ENCODE measurements at places on chromosomes 6 and 20.

DNA sequence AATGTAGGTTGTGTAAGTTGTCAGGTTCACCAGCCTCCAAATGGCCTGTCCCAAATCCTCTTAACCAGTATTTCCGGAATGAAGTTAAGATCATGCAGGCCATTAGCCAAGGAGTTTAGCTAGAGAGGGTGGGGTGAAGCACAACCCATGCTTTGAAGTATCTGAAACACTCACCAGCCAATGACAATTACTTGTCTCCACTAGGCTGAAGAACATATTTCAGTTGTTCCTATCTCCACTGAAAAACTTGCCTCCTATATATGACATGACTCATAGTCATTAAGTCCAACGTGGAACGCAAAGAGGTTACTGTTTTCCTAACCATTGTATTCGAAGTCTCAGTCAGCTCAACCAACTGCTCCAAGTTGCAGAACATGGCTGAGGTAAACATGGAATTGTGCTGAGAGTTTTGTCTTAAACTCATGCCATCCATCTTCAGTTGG is 37.4 kb upstream of the TNFAIP3 start:
- no peak for DNase-seq

- DNase-seq: no peak
These were observed 838 bp downstream of the TNFAIP3 start for GRCh38 chr6:137867685-137868509.

- no peak for DNase-seq
These were observed 555.3 kb upstream of the CHD6 start for GRCh38 chr20:42173440-42173839.

- no peak for DNase-seq
These were observed 188.8 kb downstream of the BACH2 start for GRCh38 chr6:90107771-90108282.

DNA sequence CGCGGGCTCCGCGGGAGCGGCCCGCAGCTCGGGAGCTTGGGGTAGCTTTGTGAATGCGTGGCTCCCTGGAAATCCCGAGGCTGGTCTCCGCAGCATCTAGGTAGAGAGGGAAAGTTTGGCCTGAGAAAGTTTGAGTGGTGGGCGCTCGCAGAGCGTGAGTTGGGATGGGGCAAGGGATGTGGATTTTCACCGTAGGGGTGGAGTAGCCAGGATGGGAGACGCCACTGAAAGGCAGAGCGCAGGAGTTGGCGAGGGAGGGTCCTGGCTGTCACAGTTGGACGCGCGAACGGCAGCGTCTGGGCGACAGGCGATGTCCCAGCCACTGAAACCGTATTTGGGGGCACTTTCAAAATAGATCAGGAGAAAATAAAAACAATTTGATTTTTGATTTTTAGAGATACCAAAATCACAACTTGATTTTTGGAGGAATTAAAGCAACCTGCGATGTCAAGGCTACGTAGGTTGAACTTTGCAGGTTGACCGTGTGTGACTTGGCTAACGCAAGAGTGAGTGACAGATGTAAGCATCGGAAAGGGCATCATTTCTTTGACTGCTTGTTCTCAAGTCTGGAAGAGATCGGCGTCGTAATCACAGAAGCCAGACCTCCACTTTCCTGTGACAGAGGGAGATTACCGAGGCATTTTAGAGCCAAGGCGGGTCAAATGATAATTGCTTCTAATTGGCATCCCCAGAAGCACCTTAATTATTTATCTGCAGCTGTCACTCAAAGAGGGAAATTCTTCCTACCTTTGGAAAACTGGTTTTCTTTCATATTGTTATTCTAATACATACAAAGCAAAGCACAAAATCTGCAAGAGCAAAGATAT is 646 bp downstream of the HEY2 start:
- no peak for DNase-seq

DNA sequence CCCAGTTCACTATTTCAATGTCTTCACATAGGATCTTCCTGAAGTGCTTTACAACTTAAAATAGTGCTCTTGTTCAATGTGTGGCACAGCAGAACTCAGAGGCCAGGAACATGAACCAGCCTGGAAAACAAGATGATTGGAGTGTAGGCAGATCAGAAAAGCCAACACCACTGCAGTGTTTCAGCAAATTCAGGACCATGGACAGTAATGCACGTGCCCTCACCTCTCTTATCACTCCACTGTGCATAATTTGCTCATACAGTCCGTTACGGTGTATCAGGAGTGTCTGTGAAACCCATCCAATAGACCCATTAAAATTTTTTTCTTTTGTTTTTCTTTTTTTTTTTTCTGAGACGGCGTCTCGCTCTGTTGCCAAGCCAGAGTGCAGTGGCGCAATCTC is 27.6 kb upstream of the HACE1 start:
- DNase-seq: no peak

- DNase-seq: no peak
These were observed 317.1 kb downstream of the ESR1 start for GRCh38 chr6:152124429-152125074.

GRCh38 chr6:106103728-106104109 is 17.6 kb downstream of the PRDM1 start:
- DNase-seq: no peak

All from activated T-cell treated with anti-CD3 and anti-CD28 coated beads for 24 hours (primary cell).